ENCODE measurements at places on chromosomes 2 and 18.

GRCh38 chr18:35178260-35178659 lies 62.6 kb upstream of the ZNF397 start:
- no peak for DNase-seq

DNA sequence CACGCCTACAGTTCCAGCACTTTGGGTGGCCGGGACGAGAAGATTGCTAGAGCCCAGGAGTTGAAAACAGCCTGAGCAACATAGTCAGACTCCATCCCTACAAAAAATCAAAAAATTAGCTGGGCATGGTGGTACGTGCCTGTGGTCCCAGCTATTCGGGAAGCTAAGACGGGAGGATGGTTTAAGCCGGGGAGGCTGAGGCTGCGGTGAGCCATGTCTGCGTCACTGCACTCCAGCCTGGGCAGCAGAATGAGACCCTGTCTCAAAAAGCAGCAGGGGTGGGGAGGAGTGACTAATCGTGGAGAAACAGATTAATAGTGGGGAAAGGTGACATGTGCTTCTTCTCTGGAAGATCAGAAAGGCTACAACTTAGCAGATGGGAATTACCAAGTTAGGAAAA lies 58.1 kb upstream of the GPC1 start:
- no peak for DNase-seq

DNA sequence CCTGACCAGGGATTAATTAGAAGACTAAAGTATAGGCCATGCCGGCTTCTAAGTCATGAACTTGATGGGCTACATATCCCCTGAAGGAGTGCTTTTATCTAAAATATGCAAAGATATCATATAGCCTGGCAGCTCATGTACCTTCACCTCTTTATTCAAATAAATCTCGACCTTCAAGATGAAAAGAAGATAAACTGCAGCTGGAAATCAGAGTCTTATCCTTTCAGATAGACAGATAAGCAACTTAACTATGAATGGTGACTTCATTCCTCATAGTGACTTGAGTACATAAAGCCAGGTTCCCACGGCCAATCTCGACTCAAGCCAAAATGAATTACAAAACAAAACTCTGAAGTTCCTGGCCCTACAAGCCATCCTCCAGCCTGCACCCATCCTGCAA lies 165.3 kb upstream of the KLHL29 start:
- no peak for DNase-seq

- no peak for DNase-seq
Measured at GRCh38 chr2:191818133-191818532, 28.8 kb downstream of the CAVIN2 start.

DNA sequence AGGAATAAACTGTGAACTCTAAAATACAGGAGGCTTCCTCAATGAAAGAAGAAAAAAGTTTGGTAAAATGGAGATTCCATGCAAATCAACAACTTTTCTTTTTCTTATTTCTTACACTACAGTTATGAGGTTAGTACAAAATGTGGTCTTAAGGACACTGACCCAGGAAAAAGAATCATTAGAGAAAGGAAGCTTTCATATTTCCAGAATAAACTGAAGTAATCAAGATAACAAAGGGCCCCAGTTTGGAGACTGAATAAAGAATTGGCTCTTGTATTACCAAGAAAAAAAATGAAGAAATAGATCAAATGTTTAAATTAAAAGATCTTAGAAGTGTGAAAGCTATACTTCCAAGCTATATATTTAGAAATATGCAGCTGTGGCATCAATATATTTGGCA lies 72.3 kb downstream of the SLC66A3 start:
- no peak for DNase-seq

DNA sequence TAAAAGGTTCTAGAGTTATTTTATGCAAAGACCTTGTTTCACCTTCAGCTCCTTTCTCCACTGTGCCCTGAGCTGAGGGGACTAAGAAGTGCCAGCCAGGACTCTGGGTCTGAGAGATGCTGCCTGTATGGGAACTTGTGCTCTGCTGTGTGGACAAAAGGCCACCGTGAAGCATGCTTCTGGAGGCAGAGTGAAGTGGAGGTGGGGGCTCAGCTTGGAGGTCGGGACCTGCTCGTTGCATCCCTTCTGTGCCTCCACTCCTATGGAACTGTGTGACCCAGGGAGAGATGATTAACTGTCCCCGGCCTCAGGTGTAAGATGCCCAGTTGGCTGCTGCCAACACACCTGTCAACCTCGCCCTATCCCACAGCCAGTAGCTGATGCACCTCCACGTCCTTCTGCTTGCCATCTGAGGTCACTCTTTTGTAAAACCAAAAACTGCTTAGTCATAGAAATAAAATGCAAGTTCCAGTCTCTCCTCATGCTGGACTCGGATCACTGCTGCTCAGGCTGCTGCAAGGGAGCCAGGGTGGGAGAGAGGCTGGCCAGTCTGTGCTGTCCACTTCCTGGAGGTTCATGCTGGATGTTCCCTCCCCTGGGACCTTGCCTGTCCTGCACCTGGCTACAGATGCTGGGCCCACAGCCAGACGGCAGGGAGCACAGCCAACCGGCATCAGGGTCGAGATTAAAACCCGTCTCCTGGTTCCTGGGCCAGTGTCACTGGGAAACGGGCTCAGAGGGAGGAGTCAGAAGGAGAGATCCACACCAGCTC lies 113.2 kb downstream of the ACKR3 start:
- no peak for DNase-seq

- no peak for DNase-seq
Measured at GRCh38 chr2:33238111-33238510, 238.3 kb upstream of the RASGRP3 start.

DNA sequence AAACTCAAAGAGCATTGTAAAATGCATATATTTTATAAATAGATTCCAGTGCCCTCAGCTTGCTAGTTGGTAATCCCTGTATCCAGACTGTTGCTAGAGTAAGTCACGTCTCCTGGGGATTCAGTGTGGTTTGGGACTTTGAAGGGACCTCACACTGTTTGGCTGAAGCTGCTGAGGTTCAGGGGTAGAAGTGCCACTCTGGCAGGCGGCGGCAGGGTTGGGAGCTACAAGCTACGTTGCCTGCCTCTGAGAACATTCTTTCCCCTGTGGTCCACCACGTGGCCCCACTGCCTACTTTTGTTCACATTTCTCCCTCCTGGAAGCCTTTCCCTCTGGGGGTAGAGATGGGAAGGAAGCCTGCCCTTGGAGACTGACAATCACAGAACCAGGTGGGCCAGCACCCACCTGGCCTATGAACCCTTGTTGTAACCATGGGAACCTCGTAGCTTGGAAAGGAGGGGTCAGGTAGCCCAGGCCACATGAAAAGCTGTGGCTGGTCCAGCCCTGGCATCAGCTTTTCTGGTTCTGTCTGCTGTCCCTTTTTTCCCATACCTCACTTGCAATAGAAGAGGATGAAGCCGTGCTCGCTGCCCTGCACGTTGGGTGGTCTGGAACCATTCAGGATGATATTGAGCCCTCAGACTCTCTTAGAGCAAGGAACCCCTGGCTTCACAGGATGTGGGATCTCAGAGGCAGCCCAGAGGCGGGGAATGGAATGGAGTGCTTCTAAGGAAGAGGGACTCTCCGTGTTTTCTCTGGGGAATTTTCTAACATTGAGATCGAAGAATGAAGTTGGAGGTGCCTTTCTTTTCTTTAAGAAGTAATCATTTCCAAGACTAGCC lies 2.9 kb downstream of the RNF144A start:
- no peak for DNase-seq

DNA sequence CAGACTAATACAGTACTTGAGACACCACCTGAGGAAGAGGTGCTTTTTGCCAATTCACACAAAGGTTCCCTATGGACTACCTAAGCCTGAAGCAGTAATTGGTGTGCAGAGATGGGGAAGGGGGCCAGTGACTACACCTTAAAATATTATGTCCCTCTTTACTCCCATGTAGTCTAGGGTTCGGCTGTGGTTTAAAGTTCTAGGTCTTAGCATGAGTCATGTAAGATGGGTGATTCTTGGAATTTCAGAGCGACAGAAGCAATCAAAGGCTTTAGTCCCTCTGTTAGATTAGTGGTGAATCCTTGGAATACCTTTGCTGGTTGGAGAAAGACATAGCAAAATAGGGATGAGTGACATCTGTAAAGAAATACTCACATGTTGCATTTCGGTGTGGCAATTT lies 14.3 kb upstream of the CCDC85A start:
- no peak for DNase-seq

DNA sequence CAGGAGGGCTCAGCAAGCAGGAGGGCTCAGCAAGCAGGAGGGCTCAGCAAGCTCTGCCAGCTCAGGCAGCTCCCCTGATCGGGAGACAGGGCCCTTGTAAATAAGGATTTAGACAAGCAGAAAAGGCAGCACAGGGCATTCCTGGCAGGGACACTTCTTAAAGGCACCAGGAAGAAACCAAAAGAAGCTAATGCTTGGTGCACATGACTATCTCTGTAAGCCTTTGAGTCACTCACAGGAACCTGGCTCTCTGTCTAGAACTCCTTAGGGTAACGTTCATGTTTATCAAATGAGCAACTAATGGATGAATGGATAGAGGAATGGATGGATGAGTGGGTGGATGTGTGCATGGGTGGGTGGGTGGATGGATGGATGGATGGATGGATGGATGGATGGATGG lies 28.4 kb downstream of the TMEM37 start:
- no peak for DNase-seq

DNA sequence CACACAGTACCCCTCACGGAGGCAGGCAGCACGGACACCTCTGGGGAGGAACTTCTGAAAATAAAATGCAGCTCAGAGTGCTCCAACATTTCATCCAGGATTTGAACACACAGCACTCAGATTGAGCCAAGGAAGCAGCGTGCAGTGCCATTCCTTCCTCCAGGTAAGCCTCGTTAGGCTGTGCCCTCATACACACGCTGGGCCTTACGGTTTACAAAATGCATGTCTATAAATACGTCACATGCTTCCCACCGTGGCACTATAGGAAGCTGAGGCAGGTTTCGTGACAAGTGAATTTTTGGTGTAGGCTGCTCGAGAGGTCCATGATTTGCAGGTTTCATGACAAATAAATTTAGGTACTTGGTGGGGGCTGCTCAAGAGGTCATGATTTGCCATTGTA lies 131.2 kb downstream of the MYT1L start:
- DNase-seq = no peak

GRCh38 chr2:2318949-2319348 lies 12.1 kb downstream of the MYT1L start:
- DNase-seq = peak; percentile 56

DNA sequence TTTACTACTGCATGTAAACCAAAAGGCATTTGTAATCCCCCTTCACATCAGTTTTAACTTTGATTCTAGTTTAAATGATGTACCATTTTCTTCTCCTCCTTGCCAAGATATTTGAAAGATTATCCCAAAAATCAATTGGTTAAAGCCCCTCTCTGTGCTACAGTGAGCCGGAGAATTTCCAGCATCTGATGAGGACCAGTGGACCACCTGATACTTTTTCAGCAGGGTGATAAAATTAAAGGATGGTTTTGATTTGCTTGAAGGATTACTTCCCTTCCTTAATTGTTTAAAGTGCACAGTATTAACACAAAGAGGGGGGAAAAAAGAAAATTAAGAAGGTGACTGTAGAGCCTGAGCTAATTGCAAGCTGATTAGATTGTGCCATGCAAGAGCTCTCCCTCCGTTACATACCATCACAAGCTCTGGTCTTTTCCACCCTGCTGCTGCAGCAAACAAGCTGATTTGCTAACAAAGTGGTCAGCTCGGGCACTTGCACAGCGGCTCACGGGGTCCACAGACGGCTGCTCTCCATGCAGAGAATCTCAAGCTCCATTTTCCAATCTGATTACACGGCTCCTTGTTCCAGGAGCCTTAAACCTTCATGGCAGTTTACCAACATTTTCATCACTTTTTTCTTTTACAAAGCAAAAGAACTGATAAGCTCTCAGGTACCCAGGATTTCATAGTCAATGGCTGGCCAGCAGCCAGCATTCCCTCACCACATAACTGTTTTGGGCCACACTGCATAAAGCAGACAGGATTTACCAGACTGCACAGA lies 22.1 kb downstream of the FIGN start:
- DNase-seq = no peak

DNA sequence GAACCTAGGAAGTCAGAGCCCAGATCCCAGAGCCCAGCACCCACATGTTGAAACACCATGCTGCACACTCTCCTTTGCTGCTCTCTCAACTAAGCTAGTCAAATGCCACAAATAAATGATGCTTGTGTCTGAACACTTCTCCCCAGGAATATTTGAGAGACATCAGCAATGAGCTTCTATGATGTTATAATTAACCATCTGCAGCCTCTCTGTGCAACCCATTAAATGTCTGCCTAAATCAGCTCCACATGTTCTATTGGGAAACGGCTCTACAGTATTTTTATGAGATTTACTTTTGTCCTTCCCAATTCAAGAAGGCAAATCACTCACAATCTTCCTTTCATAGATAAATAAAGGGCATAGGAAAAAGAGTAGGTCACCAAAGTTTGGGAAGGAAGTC lies 266.8 kb upstream of the PARD3B start:
- DNase-seq = no peak

DNA sequence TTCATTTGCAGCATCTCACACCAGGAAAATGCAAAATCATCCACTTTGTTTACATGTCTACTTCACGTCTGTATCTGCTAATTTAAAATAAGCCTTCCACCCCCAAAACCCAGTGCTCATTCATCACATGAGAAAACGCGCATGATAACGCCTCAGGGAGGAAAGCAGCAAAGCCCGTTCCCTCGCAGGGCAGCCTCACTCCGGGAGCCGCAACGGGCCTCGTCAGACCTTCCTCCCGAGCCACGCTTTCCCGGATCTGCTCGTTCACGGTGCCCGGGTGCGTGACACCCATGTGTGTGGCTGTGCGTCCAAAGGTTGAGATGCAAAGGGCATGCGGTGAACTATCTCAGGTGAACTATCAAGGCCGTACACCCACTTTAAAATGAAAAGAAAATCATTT lies 59.8 kb downstream of the NDUFA10 start:
- no peak for DNase-seq

GRCh38 chr2:150610670-150611279 lies 123.3 kb upstream of the RND3 start:
- DNase-seq = peak; percentile 63

DNA sequence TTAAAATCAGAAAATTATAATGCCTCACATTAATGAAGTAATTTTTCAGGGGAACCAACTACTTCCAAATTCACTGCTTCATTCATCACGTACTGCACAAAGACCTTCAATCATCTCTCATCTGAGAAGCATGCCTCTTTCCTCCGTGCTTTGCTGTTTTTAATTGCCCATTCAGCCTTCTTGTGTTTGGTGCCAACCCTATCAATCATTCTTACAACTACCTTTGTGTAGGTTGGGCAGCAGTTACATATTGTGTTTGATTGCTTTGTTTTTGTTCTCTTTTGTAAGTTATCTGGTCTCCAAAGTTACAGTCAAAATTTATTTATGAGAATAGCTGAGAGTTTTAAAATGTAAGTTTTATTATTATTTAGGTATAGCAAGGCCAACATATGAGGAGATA lies 549.0 kb upstream of the SLC8A1 start:
- no peak for DNase-seq

- DNase-seq = no peak
Measured at GRCh38 chr2:28477087-28477486, 18.8 kb upstream of the PLB1 start.

DNA sequence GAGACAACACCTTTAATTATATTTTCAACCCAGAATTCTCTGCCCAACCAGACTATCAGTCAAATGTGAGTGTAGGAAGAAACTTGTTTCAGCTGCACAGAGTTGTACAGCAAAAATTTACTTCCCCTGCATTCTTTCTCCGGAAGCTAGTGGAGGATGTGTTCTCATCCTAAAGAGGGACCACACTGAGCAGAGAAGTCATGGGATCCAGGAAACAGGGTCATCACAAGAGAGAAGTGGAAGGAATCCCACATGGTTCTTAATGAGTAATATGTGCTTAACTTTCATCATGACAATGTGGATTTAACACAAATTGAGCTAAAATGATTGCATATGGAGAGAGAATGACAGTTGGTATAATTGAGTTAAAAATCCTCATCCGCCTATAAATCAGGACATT lies 78.2 kb downstream of the INPP4A start:
- DNase-seq = no peak

- DNase-seq = peak; percentile 40
Measured at GRCh38 chr2:68319398-68320117, at the start of gene CNRIP1. CNRIP1 (minus strand) TSS chr2:68319949; CDS start chr2:68319400, 549 bp downstream.

Data from NCI-H526 (cell line).